ENCODE measurements at places on chromosomes 6 and 20.
A peak's percentile ranks its signal among the peaks of the same experiment; 100 is the strongest.

- DNase-seq, result peak; percentile 81
Measured at GRCh38 chr20:50267041-50267865, 76.6 kb downstream of the CEBPB start.

DNA sequence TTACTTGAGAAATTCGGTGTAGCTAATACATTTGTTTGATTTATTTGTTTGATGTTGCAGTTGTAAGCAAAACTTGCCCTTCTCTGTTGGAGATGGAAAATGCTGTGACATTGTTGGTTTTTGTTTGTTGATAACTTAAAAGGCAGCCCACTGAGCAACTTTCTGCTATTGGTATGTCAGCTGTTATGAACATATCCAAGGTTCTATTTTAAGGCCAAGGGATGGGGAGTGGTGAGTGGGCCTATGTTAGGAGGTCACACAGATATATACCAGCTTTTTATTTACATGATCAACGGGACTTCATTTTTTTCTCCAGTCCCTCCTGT is 5.7 kb downstream of the QKI start:
- no peak for DNase-seq

- no peak for DNase-seq
Measured at GRCh38 chr6:31609519-31610406, 5.3 kb upstream of the AIF1 start.

DNA sequence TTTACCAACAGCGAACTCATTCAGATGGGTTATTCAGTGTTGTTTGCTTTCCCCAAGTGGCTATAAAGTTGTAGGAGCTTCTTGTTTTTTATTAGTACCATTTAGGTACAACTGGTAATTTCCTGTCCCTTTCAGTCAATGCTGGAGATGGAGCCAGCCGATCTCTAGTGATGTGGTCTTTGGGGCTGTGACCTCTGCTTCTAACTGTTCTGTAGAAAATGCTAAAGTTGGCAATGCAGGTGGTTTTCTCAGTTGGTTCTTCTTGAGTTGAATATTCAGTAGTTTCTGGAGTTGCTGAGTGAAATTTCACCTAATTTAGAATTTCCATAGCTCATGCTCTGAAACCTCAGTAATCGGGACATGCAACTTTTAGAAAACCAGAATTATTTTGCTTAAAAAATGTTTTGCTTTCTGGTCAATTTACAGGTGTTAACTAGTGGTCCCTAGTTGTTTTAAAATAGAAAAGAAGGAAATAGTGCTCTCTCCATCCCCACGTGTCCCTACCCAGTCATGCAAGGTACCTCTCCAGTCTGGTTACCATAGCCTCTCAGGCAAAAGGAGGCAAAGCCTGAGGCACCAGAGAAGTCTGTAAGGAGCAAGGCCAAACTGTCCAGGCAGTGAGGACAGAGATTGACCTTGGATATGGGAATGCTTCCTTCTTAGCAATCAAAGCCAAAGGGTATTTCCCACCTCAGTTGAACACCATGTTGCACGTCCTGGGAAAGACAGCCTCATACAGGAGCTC is 27.3 kb upstream of the GABRR1 start:
- DNase-seq, result no peak

DNA sequence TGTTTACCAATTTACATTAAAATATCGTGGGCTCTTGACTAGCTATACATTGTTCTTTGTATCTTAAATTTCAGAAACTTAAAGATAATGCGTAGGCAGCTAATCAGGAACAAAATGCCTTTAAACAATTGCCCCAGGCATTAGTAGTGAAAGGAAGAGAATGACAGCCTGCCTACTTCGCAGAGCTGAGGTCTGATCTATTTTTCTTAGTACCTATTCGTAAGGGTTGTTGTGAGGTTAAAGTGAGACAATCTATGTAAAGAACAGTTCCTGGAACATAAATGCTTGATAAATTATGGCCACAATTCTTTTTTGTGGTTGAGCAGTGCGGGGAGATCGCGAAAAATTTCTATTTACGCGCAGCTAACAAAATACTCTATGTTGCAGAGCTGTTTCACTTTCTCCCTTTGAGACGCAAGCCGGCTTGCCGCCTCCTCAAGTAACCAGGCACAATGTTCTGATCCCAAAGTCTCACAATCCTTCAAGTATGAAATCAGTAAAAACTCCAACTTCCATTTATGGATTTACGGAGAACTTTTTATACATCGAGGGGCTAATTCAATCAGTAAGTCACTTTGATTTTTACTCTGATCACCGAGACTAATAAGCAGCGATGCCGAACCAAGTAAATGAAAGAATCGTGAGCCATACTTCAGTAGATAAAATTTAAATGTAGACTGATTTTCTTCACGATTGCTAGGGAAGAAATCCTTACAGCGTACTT is 878 bp upstream of the PNRC1 start:
- DNase-seq, result peak; percentile 70
